Central memory CD4-positive, alpha-beta T cell (primary cell): ENCODE measurements at places on chromosomes 3 and 15.

DNA sequence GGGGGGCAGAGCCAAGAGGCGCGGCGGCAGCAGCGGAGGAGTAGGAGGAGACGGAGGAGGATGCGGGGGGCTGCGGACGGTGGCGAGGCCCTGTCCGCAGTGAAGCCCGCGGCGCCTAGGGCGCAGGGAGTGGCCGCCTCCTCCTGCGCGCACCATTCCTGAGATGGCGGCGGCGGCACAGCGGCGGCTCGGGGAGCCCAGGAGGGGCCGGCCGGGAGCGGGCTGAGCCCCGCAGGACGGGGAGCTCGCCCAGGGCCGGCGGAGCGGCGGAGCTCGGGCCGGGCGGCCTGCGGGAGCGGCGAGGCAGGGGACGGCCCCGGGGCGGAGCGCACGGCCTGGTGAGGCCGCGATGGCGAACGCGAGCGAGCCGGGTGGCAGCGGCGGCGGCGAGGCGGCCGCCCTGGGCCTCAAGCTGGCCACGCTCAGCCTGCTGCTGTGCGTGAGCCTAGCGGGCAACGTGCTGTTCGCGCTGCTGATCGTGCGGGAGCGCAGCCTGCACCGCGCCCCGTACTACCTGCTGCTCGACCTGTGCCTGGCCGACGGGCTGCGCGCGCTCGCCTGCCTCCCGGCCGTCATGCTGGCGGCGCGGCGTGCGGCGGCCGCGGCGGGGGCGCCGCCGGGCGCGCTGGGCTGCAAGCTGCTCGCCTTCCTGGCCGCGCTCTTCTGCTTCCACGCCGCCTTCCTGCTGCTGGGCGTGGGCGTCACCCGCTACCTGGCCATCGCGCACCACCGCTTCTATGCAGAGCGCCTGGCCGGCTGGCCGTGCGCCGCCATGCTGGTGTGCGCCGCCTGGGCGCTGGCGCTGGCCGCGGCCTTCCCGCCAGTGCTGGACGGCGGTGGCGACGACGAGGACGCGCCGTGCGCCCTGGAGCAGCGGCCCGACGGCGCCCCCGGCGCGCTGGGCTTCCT lies at the start of gene GPR27:
TSS of gene GPR27 (plus strand) at position 155 of the 909 bp plus-strand sequence. CDS start at position 350, 195 bp downstream.
- DNase-seq = peak; percentile 21

GRCh38 chr3:42045708-42046243 lies 45.4 kb upstream of the TRAK1 start:
- DNase-seq = no peak

DNA sequence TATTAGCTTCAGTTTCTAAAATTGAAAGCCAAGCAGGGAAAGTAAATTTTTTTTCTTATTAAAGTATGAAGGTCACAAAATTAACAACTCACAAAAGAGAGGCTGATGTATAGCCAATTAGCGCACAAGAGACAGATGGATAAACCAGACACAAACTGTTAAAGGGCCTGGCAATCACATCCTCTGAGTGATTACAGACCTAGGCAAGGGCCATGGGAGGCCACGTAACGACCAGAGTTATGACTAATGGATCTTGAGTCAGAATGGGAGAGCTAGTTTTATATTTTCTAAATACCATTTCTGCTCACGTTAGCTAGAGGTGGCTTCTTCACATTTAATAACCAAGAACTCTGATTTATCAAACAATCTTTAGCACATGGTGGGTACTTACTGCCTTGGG lies 17.8 kb upstream of the SCAMP5 start:
- DNase-seq = no peak

- peak; percentile 21 for DNase-seq
These were observed 17.9 kb downstream of the SERP1 start for GRCh38 chr3:150528354-150528797.

GRCh38 chr15:63172851-63173451 lies 15.7 kb upstream of the RPS27L start:
- no peak for DNase-seq

DNA sequence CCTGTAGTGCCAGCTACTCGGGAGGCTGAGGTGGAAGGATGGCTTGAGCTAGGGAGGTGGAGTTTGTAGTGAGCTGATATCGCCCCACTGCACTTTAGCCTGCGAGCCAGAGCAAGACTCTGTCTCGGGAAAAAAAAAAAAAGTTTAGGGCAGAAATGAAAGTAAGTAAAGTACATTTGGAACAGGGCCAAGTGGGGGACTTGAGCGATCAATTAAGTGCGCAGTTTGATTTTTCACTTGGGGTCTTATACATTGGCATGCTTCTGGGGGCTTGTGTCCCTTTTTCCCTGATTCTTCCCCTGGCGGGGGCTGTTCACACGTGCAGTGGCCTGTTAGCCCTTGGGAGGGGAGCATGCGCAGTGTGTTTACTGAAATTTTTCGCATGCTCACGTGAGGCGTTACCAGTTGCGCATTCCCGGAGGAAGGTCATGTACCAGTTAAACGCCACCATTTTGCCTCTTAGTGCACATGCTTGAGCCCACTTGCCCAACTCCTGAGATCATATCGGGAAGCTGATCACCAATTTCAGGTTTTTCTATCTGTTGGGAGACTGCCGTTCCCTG lies 42.0 kb downstream of the GALNT15 start:
- no peak for DNase-seq

DNA sequence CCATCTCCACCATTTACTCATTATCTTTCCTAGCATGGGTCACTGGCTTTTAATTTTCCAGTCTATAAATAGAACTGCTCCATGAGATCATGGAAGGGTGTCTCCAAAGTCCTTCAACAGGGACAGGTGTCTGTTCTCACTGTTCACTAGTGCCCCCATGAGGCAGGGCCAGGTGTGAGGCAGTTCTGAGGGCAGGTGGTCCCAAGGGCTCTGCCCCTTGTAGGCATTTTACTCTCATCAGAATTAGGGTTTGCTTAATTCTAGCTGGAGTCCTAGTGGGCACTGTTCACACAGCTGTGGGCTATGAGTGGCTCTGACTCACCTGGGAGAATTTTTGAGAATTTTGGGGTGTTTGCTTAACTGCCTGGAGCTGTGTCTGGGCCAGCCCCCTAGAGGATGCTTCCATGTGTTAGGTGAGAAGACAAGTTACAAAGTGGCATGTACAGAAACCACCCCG lies 248.0 kb upstream of the LYSMD4 start:
- no peak for DNase-seq

GRCh38 chr15:72062319-72062718 lies 55.6 kb downstream of the MYO9A start:
- no peak for DNase-seq

- DNase-seq = no peak
These were observed 362.2 kb downstream of the RBMS3 start for GRCh38 chr3:29643034-29643425.

GRCh38 chr15:32838820-32839219 lies 121.0 kb downstream of the GREM1 start:
- no peak for DNase-seq
